ENCODE measurements at places on chromosomes 5 and 9.

- no peak for DNase-seq
Observed at GRCh38 chr5:176180339-176180738, 57.9 kb upstream of the SIMC1 start.

GRCh38 chr5:159083548-159084452 is 15.9 kb downstream of the EBF1 start:
- no peak for DNase-seq

- no peak for DNase-seq
Observed at GRCh38 chr5:25862276-25862675, 1176.1 kb downstream of the CDH9 start.

DNA sequence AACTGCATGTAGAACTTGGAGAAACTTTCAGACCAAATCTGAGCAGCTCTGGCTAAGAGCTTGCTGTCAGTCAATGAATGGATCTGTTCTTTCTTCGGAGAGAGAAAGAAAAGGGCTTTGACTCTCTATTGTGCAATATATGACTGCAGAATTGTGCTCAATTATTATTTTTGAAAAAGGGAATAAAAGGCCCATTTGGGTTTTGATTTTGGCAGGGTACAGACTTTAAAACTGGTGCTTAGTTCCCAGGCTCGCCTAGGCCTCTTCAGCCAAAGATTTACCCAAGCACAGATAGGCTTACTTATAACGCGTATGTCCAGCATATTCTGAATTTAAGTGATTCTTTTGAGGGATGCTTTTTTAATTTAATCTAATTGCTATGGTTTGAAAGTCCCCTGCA is 59.3 kb downstream of the RETREG1 start:
- no peak for DNase-seq

DNA sequence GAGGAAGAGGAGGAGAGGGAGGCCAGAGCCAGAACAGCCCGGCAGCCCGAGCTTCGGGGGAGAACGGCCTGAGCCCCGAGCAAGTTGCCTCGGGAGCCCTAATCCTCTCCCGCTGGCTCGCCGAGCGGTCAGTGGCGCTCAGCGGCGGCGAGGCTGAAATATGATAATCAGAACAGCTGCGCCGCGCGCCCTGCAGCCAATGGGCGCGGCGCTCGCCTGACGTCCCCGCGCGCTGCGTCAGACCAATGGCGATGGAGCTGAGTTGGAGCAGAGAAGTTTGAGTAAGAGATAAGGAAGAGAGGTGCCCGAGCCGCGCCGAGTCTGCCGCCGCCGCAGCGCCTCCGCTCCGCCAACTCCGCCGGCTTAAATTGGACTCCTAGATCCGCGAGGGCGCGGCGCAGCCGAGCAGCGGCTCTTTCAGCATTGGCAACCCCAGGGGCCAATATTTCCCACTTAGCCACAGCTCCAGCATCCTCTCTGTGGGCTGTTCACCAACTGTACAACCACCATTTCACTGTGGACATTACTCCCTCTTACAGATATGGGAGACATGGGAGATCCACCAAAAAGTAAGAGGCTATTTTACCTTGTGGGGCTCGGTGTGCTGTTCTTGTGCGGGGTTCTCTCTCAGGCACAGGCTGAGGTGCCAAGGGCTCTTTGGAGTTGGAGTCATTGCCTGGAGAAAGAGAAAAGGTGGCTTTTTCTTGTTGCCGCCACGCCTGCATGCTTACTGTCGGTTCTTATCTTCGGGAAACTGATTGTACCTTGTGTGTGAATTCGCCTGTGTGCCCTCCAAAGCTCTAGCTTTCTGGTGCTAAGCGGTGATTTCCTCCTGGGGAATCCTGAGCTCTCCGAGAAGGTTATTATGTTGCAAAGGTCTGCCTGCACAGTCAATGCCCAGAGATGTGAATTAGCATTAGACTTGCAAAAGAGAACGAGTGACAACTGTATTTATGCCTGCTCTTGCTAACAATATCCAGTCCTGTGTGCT is at the start of gene ISL1:
Gene ISL1, plus strand, starts transcription at position 318 of the 991 bp plus-strand sequence. Its CDS starts 224 bp downstream, at position 542.
- DNase-seq, result no peak

GRCh38 chr9:99213197-99213596 is 8.5 kb downstream of the ALG2 start:
- no peak for DNase-seq

DNA sequence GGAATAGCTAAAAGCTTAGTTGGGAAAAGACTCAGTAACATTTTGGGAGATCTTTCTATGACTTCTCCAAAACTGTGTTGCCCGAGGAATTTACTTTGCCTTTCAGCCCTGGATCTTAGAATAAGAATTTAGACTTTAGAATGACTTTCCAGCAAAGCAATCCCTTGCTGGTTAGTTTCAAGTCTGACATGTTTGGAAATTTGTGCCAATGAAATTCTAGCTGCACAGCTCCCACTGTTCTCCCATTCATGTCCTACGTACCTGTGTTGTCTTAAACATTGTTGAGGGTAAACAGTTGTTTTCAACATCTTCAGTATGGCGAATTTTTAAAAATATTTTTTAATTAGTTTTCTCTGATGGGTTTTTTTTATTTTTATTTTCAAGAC is 111.4 kb downstream of the CCDC192 start:
- DNase-seq, result no peak

GRCh38 chr9:8876303-8876702 is 1076.7 kb upstream of the DMAC1 start:
- DNase-seq, result no peak

DNA sequence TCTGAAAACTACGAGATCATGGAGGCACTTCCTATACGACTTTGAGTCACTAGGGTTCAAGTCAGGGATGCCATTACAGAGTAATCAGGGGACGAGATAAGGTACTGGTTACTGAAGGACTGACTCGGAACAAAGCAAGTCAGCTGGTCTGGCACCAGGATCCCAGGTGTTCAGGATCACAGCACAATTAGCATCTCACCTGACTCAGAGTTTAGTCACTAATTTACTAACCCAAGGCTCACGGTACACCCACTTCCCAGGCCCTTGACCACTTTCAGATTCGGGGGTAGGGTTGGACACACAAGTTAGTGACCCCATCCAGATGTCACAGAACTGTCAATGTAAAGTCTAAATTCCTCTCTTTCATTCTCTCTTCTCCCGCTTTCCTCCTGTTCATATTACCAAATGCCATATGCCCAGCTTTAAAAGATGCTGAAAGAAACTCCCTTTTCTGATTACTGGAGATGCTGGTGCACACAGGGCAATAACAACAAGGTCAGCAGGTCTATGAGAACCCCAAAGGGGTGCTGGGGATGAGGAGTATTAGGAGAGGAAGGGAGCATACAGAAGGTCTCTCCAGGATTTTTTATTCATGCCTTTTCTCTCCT is 657.8 kb downstream of the TLE1 start:
- no peak for DNase-seq

Measured in suprapubic skin (tissue), 4 donors.